H9 (cell line): ENCODE measurements at places on chromosomes 7 and 10. TPM values are rescaled to one million over a fixed set of nuclear protein-coding genes. Genes with fewer than 3 reads are reported as not detected.

DNA sequence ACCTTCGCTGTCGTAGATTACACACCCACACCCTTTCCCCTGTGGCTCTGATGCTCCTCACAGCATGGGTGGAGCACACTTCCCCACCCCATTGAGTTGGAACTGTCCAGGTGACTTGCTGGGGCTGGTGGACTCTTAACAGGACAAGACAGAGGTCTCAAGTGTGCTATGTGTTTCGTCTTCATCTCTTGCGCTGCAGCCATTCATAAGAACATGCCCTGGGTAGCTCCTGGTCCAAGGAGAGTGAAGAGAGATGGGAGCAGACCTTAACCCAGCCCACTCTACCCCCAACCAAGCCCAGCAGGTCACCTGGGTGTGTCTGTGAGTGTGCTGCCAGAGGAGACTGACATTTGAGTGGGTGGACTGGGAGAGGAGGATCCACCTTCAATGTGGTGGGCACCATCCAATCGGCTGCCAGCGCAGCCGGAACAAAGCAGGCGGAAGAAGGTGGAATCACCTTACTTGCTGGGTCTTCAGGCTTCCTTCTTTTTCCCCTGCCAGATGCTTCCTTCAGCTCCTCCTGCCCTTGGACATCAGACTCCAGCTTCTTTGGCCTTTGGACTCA, 112.4 kb downstream of the HTR5A start:
- DNase-seq: no peak

GRCh38 chr10:73875139-73875475, 752 bp upstream of the CAMK2G start:
- DNase-seq: no peak

DNA sequence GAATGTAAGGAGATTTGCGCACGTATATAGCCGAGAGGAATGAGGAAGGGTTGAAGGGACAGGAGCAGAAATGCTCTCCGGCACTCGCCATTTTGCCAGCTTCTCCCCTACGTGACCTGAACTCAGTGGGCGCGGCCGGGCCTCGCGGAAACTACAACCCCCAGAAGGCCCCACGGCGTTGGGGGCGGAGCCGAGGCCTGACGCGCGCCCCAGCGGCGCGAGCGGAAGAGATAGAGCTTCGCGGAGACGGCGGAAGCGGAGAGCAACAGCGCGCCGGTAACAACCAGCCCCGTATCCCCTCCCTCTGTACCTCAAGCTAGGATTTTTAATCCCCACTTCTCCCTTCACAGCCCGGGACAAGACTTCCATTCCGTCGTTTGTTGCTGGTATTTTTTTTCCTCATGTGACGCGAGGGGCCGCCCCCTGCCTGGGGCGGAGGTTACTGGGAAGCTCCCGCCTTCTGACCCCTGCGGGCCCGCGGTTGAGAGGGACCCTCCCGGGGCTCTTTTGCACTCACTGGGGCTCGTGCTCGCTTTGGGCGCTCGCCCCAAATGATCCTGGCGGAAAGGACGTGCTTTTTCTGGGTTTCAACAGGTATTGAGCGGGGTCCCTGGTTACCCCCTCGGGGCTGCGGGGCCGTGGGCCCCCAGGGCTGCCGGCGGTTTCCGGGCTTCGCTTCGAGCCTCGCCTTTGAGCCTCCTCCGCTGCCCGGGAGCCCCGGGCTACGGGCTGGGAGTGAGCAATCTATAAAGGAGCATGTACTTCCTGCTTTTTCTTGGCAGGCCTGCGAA, at the start of gene R3HCC1L:
Gene R3HCC1L (plus strand): TSS at position 227 of the 791 bp plus-strand sequence. CDS start 73,458 bp downstream, outside the sequence.
- DNase-seq: peak; percentile 90

DNA sequence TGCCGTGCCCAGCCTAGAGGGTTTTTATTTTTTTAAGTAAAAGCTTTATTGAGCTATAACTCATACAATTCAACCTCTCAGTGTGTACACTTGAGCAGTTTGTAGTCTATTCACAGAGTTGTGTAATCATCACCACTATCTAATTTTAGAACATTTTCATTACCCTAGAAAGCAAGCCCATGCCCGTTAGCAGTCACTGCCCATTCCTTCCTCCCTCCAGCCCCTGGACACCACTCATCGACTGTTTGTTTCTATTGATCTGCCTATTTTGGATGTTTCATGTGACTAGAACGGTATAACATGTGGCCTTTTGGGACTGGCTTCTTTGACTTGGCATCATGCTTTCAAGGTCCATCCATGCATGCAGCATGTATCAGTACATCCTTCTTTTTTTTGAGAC, 25.7 kb upstream of the SEC61A2 start:
- no peak for DNase-seq

DNA sequence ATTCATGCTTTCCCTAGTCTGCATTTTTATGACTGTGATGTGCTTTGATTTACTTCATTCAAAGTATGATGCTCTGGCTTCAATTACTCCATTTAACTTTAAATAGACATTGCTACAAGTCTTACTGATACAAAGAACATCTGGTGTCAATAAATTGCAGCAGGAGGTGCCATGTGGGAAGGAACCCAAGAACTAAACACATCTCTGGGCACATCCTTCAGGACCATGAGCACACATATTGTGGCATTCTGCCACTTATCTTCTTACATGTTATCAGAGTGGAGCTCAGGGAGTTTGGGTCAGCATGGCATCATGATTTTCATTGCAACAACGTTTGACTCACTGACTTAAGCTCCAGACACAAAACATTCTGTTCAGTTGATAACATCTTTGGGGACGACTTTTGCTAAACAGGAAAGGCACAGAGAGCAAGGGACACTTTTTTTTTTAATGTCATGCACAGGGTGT, 227.0 kb downstream of the DKK1 start:
- no peak for DNase-seq

Gene GRM8
- total RNA-seq: 1.2 and 1.8 TPM in 2 replicates

- peak; percentile 95 for DNase-seq
Measured at GRCh38 chr10:103736763-103737162, 118.6 kb downstream of the SH3PXD2A start.

DNA sequence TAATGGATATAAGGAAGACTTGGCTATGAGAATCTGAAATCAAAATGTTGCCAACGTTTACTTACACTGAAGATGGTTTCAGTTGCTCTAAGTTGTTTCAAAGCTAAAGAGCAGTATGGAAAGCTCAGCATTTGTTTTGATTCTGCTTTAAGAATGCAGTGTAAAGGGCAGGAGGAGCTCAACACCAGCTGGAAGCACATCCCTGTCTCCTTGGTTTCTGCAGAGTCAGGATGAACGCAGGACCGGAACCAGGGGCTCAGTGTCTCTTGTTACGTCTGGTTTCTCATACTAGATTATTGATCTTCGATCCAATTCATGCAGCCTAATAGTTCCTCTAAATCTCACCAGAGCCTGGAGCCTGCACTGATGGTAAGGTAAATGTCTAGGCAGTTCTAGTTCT, 24.1 kb downstream of the ZRANB1 start:
- DNase-seq: no peak

Gene ATP5MK
- 335 and 338 TPM in 2 replicates for total RNA-seq

GRCh38 chr7:377080-378040, 87.4 kb downstream of the FOXL3 start:
- peak; percentile 34 for DNase-seq

- DNase-seq: no peak
Measured at GRCh38 chr10:70096705-70097420, 35.8 kb downstream of the AIFM2 start.

DNA sequence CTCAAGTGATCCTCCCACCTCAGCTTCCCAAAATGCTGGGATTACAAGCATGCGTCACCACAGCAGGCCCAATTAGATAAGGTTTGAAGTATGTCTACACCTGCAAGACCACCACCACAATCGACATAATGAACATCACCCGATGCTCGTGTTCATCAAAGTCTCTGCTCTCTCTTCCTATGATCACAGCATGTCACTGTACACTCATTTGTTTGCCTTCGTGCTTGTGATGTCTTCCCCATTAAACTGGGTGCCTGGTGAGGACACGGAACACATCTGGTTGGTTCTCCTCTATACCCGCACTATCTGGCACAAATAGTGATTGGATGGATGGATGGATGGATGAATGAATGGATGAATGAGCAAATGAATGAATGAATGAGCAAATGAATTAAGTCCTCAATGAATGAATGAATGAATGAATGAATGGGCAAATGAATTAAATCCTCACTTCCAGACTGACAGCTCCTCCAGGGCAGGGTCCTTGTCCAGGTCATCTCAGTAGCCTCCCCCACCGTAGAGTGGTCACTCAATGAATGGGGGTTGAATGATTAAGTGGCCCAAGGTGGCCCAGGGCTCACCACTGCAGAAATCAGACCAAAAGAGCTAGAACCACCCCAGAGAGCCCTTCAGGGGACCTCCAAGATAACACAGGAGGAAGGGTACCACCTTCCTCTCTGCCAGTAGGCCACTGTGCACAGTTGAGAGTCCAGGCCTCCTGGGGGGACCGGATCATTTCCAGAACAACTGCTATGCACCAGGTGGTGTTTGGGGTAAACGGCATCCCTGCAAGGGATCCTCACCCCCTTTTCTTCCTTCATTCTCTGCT, 101.9 kb upstream of the TNRC18 start:
- peak; percentile 65 for DNase-seq

- DNase-seq: peak; percentile 33
Measured at GRCh38 chr10:8060010-8060703, 5.7 kb downstream of the GATA3 start.

Gene C7orf33
- total RNA-seq: not detected in 2 replicates

Gene UCN3
- total RNA-seq: not detected in 2 replicates

Gene FRMPD2
- 0.44 and 0.48 TPM in 2 replicates for total RNA-seq

DNA sequence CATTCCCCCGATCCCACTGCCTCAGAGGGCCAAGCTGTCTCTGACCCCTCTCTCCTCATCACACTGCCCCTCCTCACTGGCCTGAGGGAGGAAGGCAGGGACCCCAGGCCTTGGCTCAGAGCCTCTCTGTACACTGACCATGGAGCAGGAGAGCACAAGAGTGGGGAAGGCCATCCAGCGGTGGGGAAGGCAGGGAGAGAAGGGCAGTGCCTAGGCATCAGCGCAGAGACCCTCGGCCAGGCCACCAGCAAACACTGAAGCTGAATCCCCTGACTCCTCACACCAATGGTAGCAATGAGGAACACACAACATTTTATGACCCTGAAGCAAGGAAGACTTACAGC, 14.8 kb downstream of the OGDHL start:
- DNase-seq: peak; percentile 12

GRCh38 chr7:25857376-25858067, 294.5 kb upstream of the NFE2L3 start:
- DNase-seq: peak; percentile 77

GRCh38 chr7:138584283-138584682, 116.9 kb downstream of the SVOPL start:
- no peak for DNase-seq

DNA sequence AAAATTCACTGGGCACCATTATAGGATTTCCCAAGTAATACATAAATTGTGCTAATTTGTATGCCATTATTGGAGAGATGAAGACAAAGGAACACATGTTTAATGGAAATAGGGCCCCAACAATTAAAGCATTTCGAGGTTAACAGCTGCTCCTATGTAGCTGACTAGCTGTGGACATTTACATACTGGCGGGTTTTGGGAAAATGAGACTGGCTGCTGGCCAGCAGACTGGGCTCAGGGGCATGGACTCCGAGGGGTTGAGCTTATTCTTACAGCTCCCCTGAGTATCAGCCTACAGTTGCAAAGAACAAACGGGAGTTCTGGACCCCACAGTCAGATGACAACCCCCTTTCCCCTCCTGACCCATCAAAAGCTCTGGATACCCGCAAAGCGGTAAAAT, 91.9 kb upstream of the MYO3A start:
- DNase-seq: no peak

Gene SPAM1
- not detected in 2 replicates for total RNA-seq

DNA sequence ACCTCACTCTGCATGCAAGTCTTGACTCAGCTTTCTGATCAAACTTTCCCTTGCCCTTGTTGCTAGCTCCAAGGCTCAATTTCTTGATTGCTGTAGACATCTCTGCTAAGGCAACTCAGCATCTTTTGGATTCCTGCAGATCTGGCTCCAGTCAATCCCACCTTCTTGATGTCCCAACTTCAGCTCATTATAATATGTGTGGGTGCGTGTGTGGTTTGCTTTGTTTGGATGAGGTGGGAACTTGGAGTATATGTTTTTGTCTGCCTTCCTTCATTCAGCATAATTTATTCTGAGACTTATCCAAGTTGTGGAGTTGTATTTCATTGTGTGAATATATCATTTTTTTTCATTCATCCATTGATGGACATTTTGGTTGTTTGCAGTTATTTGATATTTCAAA, 364.8 kb upstream of the IGFBP3 start:
- no peak for DNase-seq

DNA sequence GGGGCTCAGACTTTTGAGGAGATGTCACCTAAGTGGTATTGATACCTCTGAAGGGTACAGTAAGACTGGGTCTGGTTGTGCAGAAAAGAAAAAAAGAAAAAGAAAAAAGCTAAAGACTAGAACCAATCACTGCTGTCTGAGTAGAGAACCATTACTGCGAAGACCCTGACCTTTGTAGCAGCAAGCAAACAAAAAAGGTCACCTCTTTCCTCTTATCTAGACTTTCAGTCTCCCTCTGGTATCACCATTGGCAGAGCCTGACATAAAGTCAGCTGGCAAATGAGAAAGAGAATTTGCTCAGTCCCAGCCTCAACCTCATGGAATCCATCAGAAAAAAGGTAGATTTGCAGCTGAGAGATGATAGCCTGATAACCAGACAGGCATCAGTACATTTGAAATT, 2.6 kb upstream of the DNTT start:
- no peak for DNase-seq

Gene FAM25C
- total RNA-seq: not detected in 2 replicates

DNA sequence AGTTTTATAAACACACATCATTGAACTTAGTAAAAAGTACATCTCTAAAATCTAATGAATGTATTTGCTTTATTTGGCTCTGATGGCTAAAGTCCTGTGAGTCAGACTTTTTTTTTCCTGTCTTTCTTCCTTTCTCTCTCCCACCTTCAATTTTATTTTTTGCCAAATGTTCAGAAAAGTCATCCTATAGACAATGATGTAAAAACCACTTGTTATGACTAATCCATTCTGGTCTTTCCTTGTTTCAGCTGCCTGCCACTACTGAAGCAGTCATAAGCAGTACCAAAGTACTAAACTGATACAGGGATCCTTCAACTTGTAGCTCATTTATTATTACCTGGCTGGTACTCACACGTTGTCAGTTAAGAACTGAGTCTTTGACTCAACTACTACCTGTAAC, 23.9 kb downstream of the HECTD2 start:
- DNase-seq: no peak

Gene ACTL6B
- 0.33 and 0.50 TPM in 2 replicates for total RNA-seq

DNA sequence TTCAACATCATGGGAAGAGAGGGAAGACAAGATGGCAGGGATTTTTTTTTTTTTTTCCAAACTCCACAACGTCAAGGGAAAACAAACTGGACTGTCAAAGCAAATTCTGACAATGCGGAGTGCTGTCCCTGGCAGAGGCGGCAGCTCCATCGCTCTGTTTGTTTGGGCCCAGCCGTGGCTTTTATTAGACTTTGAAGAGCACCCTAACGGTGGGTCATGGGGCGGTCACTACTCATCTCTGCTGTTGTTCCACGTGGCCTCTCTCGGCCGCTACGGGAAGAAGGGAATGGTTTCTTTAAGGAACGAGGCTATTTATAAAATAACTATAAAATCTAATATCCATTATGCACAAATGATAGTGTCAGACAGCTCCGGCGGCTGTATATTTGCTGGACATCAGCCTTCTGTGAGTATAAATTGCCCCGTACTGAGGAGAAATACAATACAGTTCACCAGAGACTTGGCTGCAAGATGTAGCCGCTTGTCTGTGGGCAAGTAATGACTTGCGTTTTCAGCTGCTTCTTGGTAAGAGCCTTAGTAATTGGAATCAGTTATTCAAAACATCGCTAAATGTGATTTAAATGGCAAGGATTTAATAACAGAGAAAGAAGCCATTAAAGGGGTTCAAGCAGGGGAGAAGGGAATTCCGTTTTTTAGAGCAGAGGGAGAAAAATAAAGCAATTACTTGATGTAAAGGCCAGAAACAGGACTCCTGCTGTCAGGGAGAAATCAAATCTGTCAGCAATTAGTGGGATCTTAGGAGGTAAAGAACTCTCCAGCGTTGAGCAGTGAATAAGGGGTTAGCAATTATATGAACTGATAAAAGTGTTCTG, 61.7 kb upstream of the RAB11FIP2 start:
- no peak for DNase-seq
